ENCODE measurements at places on chromosomes 5 and 9.

GRCh38 chr9:3648722-3649246 is 123.0 kb upstream of the RFX3 start:
- no peak for DNase-seq

- DNase-seq, result no peak
Observed at GRCh38 chr5:171309276-171310211, 496 bp downstream of the TLX3 start.

DNA sequence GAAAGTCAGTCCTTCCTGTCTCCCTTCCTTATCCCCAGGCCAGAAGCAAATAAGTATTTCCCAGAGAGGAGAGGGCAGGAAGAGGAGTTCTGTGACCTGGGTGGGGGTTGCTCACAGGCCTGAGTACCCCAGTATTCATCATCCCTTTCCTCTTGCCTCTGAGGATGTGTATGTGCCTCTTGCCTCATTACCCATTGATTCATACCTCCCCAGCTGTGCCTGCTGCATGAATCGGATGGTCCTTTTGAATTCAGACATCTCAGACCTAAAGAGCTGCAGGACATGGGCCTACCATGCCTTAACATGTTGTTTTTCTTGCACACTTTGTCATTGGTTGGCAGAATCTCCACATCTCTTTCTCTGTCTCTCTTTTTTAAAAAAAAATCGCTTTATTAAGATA is 112.8 kb upstream of the SHB start:
- no peak for DNase-seq

DNA sequence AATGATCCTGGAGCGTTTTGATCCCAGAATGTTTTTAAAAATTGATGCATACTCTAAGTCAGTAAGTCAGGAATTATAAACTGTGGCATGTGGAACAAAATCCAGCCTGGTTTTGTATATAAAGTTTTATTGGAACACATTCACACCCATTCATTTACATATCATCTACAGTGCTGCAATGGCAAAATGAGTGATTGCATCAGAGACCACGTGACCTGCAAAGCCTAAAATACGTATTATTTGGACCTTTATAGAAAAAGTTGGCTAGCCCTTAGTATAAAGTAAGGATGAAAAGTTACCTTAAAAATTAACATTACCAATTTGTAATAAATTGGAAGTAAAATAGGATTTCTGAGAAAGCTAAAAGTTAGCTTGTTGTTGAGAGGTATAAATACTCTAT is 95.0 kb downstream of the PCSK5 start:
- DNase-seq, result no peak

GRCh38 chr5:146482775-146483174 is 33.2 kb downstream of the GPR151 start:
- no peak for DNase-seq

GRCh38 chr9:108041551-108041950 is 552.0 kb upstream of the KLF4 start:
- no peak for DNase-seq

- no peak for DNase-seq
Observed at GRCh38 chr9:133961226-133962165, 30.6 kb downstream of the VAV2 start.

- DNase-seq, result no peak
Observed at GRCh38 chr9:138070815-138071214, 193.2 kb downstream of the CACNA1B start.

- DNase-seq, result no peak
Observed at GRCh38 chr9:133803028-133803585, 65.0 kb upstream of the SARDH start.

- DNase-seq, result no peak
Observed at GRCh38 chr9:32339424-32339823, 45.0 kb upstream of the ACO1 start.

DNA sequence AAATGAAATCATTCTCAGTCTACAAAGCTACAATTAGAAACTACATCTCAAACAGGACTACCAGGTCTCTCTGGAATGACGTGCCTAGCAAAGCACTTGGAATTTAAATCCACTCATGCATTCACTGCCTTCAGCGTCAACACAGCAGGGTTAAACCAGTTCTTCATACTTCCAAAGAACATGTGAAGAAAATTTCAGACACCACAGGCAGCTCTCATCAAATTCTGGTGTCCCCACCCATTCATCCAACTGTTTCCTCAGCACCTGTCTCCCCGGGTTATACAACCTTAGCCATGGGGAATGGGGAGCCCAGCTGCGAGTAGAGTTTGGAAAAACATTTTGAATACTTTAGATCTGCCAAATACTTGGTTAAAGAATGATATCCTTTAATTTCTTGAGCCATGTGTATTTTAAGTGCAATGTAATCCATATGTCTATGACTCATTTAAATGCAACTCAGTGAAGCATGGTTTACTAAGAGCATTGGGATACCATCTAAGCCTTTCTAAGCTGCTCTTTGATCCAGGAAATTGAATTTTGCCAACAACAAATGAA is 17.5 kb downstream of the ADAM19 start:
- no peak for DNase-seq

DNA sequence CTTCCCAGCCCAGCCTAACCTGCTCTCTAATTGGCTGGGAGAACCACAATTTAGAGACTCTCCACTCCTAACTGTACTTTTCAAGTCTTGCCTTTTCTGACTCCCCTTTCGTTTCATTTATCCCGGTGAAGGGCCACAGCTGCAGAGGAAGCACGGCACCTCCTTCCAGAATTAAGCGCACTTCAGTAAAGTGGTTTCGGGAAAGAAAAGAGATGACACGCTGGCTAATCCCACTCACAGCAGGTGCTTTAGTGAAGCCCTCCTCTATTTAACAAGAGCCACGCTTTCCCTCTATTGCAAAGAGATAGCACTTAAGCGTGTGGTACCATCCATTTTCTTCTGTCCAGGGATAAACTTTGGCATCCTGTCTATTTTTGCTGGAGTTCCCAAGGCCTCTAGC is 4.8 kb downstream of the DNAH5 start:
- DNase-seq, result no peak

DNA sequence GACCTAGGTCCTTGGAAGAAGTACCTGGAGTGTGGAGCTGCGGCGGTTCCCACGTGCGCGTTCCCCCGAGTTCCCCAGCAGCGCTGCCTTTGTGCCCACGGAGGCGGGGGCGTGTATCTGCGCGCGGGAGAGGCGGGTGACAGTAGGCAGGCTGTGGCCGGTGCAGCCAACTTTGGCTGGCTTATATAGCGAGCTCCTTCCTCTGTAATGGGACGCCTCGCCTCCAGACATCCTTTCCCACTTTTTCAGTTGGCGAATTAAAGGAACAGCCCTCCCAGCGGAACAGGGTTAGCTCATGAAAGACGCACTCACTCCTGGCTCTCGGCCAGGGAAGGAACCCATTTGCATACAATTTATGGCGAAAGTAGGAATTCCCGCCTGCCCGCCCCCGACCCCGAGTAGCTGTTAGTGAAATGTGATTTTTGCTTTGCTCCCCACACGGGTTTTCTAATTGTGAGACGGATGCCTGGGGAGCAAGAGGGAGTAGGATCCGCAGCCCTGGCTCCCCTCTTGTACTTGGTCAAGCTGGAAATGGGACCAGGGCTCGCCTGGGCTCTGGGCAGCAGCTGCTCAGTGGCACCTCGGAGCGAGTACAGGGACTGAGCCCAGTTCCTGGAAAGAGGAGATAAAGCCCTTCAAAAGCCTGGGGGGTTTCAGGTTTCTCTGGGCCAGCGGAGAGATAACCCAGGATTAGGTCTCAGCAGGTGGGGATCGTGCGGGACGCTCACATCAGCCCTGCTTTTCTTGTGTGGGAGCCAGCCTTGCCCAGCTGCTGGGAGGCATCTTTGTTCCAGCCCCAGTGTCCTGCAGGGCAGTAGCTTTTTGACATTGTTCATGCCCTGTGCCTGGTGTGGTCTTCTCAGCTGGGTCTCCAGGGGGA is at the start of gene TNC:
TSS of gene TNC (minus strand) at position 159 of the 880 bp plus-strand sequence. CDS start 27,139 bp downstream, outside the sequence.
- no peak for DNase-seq

DNA sequence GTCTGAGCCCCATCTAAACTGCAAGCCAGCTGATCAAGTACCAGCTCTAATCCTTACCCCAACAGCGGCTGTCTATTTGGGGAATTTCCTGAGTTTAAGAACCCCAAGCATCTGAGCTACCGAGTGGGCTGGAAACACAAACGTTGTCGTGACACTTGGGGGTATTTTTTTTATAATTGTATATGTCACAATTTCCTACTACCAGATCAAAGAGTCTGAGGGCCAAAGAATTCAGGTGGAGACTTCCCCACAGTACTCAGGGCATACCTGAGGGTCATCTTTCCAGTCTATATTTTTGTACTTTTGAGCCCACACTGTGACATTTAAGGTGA is 42.8 kb downstream of the PTTG1 start:
- DNase-seq, result no peak

GRCh38 chr5:174829511-174829864 is 105.1 kb downstream of the MSX2 start:
- DNase-seq, result no peak

GRCh38 chr5:178068293-178068692 is 45.0 kb upstream of the N4BP3 start:
- no peak for DNase-seq

DNA sequence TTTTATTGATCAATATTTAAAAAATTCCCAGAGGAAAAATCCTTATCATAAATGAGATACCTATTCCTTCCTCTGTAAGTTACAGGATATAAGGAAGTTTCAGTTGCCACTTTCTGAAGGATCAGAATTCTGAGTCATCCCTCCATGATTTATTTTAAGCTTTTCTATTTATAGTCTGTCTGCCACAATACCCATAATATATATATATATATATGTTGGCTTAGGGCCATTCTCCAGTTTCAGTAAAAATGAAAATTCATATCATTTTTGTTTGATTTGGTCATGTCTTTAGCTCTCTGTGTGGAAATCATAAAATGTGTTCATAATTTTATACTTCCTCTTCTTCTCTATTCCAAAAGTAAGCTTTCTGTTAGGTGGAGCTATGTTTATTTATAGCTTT is 215.8 kb upstream of the CYLC2 start:
- DNase-seq, result no peak

DNA sequence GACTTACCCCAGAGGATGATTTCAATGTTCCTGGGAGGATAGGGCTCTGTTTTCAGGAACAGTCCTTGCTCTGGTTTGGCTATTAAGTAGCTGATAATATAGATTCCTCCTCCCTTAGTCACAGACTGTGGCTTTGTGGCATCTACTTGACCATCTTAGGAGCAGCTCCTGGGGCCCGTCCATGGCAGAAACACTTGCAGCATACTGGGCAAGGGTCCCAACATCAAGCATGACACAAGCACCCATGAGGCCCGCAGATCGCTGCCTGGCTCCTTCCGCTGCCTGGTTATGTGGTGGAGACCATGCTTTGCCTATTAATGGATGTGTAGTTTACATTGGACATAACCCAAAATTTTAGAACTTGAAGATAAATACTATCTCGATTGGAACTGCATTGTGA is 170.1 kb downstream of the ICE1 start:
- no peak for DNase-seq

GRCh38 chr5:15757619-15758018 is 257.6 kb downstream of the FBXL7 start:
- no peak for DNase-seq

Data from activated T-cell treated with anti-CD3 and anti-CD28 coated beads, Interleukin-2, amount 50 U/mL, for 4 hours (primary cell).